ENCODE measurements at places on chromosomes 6 and 20.

DNA sequence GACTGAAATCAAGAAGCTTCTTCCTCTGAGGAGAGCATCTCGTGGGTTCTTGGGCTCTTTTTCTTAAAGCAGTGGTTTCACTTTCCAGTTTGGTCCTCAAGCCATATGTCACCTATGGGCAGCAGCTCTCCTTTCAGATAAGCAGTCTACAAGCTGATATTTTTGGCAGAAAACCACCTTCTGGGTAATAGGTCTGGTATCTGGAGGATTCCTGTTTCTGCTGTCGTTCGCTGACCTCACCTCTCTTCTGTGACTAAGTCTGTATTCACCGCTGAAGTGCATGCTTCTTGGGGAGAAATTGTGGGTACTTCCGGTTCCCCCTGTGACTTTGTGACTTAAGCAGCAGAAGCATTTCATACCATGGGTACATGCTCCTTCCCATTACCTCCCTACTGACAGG lies 193.6 kb downstream of the EDN1 start:
- DNase-seq = peak; percentile 95

DNA sequence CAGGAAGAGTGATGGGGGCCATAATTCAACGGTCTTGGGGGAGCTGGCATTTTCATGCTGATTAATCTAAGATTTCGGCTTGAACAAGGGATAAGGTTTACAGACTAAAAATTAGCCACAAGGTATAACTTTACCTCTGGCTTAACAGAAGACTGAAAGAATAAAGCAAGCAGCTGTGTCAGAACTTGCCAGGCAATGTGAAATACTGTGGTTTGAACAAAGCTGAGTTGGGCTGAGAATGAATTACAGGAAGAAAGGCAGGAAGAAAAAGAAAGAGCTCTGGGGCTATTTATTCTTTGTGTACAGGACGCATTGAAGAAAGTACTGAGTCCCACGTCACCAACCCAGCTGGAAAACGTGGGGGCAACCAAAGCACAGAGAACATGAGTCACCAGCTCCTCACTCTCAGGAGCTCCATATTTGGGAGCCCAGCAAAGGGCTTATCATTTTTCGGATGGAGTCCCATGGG lies 121.5 kb upstream of the NEDD9 start:
- no peak for DNase-seq

GRCh38 chr20:5654557-5654956 lies 95.6 kb upstream of the SHLD1 start:
- peak; percentile 70 for DNase-seq

DNA sequence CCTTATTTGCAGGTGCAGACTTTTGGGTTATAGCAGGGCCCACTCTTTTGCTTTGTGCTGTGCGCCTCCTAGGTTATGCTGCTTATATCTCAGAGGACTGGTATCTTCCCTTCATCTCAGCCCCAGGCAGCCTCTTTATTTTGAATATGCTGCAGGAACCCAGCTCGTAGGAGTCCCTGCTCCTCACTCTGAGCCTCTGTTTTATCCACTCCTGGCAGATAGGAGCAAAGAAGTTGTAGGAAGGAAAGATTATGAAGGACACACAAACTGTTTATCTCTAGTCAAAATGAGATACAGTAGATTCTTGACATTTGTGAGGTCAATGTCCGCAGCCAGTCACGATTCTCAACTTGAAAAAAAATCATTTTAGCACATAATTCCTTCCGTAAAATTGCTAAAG lies 15.6 kb downstream of the L3MBTL3 start:
- DNase-seq = no peak

DNA sequence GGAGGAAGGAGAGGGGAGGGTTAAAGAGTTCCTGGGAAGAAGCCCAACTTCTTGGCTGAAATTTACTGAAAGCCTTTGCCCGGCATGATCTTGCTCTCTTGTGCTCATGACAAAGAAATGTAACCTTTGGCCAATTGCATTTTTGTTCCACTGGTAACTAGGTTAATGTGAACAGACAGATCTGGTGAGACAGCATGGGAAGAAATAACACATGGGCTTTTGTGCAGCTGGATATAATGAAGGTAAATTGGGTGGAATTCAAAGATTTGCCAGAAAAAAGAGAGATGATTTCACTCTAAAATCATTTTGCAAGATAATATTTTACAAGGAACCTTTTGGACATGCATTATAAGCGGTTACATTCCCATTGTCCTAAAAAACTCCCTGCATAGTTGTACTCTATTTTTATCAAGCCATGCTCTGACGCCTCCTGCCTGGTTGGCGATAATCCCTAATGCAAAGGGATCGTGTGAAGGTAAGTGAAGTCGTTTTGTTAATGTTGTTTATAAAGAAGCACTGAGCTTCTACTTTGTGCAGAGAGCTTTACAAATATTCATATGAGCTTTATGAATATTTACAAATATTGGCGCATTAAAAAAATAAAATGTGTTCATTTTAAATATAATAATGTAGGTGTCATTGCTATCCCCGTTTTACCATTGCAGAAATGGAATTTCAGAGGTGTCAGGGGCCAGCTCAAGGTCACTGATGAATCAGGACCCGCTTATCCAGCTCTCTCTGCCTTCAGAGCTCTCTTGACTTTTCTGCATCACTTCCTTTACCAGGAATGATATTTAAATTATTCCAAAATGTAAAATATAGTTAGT lies 161.3 kb upstream of the AGPAT4 start:
- DNase-seq = peak; percentile 97

DNA sequence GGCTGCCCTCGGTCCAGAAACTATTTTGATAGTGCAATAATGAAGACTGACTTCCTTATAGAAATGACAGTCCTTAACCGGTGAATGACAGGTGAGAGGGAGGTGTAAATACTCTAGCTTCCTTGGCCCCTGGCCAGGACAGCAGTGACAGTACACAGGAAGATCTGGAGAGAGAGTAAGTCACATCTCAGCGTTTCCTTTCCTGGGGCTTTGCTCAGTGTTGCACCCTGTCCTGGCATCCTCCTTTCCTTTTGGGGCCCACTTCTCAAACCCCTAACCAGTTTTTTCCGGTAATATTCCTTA lies 336.9 kb downstream of the CD83 start:
- DNase-seq = no peak
